ENCODE measurements at places on chromosomes 1 and 21.

GRCh38 chr1:12513181-12513580 lies 104.8 kb downstream of the DHRS3 start:
- no peak for DNase-seq

- no peak for DNase-seq
Observed at GRCh38 chr1:6645018-6645417, 20.4 kb downstream of the THAP3 start.

DNA sequence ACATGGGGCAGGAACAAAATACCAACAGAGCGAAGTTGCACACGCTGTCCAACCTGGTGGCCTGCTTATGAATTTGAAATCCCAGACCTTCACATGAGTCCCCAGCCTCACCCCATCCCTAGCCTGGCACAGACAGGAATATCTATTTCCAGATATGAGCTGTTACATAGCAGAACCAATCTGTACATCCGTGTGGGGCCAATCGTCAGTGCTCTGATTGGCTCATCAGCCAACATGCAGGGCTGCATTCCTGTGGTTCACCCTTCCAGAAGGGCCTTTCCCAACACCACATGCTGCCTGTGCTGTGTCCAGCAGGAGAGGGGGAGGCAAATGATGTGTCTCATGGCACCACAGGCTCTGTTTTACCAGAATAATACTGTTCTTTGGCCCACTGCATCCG lies 31.3 kb downstream of the CCN1 start:
- peak; percentile 100 for DNase-seq

DNA sequence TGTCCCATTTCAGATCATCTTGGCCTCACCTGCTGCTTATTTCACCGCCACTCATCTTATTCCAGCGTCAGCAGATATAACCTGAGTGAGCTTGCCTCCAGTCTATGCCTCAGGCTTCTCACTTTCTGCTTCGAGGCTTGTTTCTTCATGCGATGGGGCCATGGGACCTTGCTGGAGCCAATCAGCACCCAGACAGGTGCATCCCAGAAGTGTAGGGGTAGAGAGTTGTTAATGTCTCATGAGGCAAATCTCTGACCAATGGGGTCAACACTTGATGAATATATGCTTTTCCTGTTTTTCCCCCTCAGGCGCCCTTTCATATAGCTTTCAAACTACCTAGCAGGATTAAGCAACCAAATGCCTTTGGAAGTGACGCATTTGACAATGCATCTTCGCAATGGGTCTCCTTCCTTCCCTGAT lies 935 bp upstream of the YIPF1 start:
- no peak for DNase-seq

DNA sequence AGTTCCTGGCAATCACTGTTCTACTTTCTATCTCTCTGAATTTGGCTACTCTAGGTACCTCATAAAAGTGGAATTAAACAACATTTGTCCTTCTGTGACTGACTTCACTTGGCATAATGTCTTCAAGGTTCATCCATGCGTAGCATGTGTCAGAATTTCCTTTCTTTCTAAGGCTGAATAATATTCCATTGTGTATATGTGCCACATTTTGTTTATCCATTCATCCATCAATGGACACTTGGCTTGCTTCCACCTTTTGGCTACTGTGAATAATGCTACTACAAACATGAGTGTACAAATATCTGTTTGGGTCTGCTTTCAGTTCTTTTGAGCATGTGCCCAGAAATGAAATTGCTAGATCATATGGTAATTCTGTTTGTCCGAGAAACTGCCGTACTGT lies 14.7 kb downstream of the CACHD1 start:
- DNase-seq, result no peak

DNA sequence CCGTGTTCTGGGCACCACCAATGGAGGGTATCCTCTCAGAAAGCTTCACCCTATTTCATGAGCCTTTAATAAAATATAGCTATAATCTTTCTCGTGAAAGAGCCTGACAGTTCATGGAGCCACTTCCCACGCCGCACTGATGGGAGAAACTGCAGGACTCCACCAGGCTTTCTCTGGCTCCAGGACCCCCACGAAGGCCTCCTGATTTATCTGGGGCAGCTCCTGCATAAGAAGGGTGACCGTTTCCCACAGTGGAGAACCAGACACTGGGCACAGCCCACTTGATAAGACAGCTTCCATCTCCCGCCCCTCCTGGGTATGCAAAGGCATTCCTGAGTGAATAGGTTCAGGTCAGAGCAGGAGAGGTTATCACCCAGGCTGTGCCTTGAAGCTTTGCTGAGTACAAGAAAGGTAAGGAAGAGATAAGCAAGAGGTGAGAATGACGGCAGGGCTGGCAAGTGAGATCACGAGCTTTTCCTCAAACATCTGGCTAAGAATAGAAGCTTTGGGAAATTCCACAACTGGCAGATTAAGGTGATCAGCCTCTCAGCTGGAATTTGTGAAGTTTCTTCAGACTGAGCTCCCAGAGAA lies 499.8 kb downstream of the KIF26B start:
- DNase-seq, result no peak

DNA sequence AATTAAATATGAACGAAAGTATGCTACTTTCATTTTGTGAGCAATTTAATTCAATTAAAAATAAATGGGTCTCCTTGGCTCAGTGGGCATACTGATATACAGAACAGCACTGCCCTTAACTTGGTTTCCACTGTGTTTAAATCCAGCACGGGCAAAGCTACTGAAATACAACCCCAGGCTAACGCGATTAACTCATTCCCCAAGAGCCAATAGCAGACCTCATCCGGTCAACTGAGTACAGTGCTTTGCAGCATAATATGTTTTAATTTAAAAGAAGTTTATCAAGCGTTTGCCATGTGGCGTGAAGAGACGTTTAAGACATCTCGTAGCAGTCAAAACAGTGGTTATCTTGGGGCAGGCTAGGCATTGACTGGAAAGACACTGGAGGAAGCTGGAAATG lies 118.6 kb downstream of the PROX1 start:
- no peak for DNase-seq

DNA sequence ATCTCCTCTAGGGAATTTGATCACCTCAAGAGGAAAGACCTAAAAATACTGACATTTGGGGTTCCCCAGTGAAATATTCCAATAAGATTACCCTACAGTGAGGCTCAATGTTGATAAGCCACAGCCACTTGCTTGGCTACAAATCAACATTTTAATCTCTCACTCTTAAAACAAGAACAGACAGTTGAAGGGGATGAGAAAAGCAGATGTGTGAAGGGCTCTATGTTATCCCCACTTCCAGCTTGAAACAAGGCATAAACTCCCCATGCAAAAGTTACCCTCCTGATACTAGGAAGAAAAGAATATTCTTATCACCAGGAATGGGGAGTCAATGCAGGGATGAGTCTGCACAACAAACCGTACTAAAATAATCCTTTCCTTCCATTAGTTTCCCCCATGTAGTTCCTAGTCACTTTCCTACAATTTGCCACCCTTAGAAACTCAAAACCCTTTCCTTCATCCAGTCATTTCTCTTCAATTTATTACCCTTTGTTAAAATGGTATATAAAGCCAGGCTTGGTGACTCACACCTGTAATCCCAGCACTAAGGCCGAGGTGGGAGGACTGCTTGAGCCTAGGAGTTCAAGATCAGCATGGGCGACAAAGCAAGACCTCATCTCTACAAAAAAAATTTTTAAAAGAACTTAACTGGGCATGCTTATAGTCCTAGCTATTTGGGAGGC lies 29.5 kb downstream of the LPGAT1 start:
- DNase-seq, result no peak

DNA sequence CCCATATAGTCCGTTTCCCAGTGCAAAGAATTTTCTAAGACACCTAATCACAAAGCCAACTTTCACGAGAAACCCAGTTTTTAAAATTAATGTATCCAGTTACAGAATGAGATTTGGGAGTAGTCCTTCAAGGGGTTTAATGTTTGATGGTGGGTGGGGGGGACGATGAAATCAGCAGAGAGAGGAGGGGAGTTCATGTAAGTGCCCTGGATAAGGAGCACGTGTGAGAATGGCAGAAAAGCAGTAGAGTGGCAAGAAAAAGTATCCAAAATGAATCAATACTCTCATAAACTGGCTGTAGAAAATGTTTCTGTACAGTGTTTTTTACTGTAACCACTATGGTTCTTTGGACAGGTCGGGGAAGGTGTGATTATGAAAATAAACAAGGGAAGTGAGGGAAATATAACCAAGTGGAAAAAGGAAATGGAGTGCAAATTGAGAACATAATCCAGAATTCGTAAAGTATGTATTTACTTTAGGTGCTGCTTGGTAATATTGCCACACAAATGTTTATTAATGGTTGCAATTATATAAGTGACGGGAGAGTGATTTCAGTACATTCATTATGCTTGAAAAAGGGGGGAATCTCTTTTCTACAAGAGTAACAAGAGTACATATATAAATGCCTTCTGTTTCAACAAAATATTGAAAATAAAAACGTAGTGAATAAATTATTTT lies 118.7 kb upstream of the RRP15 start:
- no peak for DNase-seq

- no peak for DNase-seq
Observed at GRCh38 chr1:174359454-174359805, 88.3 kb upstream of the GPR52 start.

DNA sequence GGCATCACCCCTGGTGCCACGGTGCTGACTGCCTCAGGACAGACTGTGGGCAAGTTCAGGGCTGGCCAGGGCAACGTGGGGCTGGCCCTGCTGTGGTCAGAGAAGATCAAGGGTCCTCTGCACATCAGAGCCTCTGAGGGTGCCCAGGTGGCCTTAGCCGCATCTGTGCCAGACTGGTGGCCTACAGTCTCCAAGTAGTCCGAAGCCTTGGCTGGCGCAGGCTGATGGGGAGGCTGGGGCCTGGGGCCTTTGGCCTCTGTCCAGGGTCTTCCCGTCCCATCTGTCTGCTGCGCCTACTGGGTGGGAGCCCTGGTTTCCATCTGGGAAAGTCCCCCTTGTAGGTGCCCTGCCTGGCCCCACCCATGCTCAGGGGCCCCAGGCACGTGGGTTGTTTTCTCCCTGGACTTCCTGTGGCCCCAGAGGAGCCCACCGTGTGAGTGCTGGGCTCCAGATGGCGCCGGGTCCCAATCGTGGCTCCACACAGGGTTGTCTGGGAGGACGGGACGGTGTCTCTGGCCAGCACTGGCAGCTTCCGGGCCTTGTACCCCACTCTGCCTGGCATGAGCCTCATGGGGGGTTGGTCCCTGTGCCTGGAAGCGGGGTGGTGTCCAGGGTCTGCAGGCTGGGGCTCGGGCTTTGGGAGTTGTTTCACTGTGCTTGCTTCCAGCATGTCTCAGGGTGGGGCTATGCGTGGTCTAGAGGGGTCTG lies 9.9 kb downstream of the IBA57 start:
- no peak for DNase-seq

Measured in fibroblast of skin of back (primary cell).